ENCODE measurements at places on chromosomes 2 and 18.

DNA sequence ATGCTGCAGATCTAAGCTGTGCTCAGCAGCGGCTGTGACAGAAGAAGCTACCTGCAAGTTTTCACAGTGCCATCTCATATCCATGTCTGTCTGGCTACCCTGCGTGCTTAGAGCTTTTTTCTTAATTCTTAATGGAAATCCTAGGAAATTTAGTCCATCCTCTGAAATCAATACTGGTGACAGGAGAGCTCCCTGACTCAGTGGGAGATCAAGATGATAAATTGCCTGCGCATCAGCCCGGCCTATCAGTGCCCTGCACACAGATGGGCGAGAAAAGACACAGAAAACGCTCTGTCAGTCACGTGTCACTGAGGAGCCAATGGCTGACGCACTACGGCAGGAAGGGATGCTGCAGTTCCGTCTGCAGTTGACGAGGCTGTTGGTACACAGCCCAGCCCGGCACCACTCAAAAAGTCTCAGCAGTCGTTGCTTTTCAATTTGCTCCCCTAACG lies 819.6 kb upstream of the FSHR start:
- peak; percentile 66 for DNase-seq

DNA sequence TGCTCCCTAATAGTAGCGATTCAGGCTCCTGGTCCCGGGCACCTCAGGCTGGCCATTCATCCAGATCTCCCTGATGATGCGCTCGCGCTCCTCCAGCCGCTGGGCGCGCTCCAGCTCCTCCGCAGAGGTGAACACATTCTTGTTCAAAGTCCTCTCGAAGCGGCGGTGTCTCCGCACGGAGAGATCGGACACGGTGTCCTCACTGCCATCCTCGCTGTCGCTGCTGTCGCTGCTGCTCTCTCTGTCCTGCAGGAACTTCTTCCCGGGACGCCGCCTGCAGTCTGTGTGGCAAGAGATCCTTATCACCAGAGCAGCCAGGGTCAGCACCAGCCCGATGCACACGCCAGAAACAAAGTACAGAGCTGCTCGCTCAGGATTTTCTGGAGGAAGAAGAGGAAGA lies 67.5 kb downstream of the EVA1A start:
- DNase-seq: no peak

DNA sequence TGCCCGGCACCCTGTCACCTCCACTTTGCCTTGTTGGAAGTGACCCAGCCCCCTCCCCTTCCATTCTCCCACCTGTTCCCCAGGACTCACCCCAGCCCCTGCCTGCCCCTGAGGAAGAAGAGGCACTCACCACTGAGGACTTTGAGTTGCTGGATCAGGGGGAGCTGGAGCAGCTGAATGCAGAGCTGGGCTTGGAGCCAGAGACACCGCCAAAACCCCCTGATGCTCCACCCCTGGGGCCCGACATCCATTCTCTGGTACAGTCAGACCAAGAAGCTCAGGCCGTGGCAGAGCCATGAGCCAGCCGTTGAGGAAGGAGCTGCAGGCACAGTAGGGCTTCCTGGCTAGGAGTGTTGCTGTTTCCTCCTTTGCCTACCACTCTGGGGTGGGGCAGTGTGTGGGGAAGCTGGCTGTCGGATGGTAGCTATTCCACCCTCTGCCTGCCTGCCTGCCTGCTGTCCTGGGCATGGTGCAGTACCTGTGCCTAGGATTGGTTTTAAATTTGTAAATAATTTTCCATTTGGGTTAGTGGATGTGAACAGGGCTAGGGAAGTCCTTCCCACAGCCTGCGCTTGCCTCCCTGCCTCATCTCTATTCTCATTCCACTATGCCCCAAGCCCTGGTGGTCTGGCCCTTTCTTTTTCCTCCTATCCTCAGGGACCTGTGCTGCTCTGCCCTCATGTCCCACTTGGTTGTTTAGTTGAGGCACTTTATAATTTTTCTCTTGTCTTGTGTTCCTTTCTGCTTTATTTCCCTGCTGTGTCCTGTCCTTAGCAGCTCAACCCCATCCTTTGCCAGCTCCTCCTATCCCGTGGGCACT lies 4.5 kb downstream of the RETREG2 start:
- peak; percentile 18 for DNase-seq

DNA sequence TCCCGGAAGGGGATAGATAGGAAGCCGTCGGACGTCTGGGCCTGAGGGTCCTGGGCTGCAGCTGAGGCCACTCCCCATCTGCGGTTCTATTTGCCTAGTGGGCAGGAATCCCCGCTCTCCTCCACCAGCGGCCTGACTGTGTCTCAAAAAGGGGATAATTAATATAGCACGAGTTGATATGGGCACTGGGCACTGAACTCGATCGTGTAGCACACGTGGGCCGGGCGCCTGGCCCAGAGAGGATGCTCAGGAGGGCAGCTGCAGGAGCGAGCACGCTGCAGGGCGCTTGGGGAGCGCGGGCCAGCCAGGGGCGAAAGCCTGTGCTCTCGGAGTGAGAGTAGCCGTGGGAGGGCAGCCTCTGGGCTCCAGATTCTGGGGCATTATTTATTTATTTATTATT lies 8.8 kb upstream of the GBX2 start:
- DNase-seq: no peak

DNA sequence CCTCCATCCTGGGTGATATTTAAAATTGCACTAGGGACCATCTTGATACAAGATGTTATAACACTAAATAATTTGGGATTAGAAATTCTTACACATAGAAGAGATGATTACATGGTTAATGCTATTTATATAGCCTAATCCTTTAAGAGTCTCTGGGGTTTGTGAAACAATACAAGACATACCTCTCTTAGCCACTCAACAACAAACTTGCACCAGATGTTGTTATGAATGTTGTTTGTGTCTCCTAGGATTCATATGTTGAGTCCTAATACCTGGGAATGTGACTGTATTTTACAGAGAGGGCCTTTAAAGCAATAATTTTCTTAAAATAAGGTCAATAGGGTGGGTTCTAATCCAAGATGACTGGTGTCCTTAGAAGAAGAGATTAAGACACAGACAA lies 678.3 kb downstream of the NYAP2 start:
- no peak for DNase-seq

GRCh38 chr2:138476940-138477339 lies 24.6 kb upstream of the SPOPL start:
- DNase-seq: peak; percentile 36

- DNase-seq: peak; percentile 85
Measured at GRCh38 chr2:232292395-232293154, 86.0 kb upstream of the ALPP start.

DNA sequence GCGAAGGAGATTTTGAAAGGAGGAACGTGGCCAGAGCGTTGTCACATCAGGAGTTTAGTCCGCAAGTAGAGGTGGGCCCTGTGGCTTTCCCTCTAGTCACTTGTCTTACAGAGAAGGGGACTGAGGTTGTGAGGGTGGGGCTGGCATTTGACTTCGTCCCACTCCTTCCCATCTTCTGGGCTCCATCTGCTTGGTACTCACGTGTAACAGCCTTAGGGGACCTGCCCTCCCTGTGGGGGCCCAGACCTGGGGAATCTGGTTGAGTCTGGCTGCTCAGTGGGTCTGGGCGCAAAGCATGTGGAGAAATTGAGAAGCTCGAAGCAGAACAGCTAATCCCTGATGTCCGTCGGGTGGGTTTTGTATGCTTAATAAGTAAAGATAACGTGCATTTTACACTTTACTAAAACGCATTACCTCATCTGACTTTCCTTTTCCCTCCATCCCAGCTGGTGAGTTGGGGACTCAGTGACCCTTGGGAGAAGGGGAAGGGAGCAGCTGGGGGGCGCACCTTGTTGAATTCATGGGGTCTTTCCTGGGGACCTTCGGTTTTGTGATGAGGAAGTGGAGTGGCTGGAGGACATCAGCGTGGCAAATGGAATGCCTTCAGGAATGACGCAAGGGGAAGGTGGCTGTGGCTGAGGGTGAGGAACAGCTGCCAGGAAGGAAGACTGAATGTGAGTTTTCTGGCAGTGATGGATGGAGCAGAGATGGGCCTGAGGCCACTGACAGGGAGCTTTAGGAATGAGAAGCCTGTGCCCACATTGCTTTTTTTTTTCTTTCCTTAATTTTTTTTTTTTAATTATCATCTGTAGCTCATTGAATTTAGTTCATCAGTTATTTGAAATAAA lies 44.8 kb downstream of the ASAP2 start:
- no peak for DNase-seq

- DNase-seq: no peak
Measured at GRCh38 chr18:78376046-78376445, 603.6 kb upstream of the SALL3 start.

DNA sequence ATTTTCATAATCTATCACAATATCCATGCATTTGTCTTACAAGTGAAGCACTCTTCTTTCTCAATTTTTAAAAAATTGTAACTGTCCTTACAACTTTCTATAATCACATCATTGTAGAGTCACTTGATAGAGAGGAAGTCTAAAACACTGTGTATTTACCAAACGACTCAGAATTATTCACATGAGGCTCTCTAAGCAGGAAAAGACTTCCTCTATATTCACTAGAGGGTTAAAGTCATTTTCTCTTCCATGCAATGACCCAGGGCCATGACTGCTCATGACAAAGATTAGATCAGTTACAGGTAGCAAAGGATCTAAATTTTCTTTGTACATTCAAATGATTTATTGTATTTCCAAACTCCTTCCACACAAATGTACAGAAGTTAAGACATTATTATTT lies 9.0 kb upstream of the SLC1A4 start:
- DNase-seq: no peak

All from hematopoietic multipotent progenitor cell treated with erythropoietin and hydrocortisone succinate and interleukin-3 and kit ligand, for 6 days (in vitro differentiated cells).